ENCODE measurements at places on chromosomes 13 and 19.

- H3K4me1 ChIP-seq = no peaks in the 10 kb centered on the region
- no peaks in the 10 kb centered on the region for H3K36me3 ChIP-seq
- H3K27ac ChIP-seq = no peak overlapping the region
- H3K27me3 ChIP-seq = peaks cover 20% of the 10 kb centered on the region
- DNase-seq = no peak
These were observed 58.3 kb upstream of the ZNF507 start for GRCh38 chr19:32287086-32287485.

GRCh38 chr19:13162724-13163608 is 12.8 kb downstream of the IER2 start:
- no peaks in the 10 kb centered on the region for H3K27me3 ChIP-seq
- peak; percentile 90 for DNase-seq
- peaks cover 75% of the 10 kb centered on the region for H3K4me1 ChIP-seq
- peak overlapping the region; percentile 67 for H3K27ac ChIP-seq
- H3K4me3 ChIP-seq = peak overlapping the region; percentile 89

DNA sequence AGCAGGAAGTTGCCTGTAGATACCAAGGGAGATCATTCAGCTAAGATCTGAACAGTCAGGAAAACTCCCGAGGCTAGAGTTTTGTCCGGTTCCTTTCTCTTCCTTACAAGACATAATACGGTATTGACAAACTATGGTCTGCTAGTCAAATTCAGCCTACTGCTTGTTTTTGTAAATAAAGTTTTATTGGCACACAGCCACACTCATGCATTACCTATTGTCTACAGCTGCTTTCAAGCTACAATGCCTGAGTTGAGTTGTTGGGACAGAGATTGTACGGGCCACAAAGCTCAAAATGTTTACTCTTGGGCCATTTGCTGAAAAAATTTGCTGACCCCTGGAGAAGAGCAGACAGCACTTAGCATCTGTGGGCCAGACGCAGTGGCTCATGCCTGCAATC is 2.5 kb downstream of the SLC1A6 start:
- H3K27me3 ChIP-seq = peaks cover 45% of the 10 kb centered on the region
- H3K36me3 ChIP-seq = no peaks in the 10 kb centered on the region
- peaks cover 5% of the 10 kb centered on the region for H3K4me1 ChIP-seq
- no peak for DNase-seq
- H3K27ac ChIP-seq = no peak overlapping the region

- no peak overlapping the region for H3K4me3 ChIP-seq
- DNase-seq = no peak
- peaks cover 4% of the 10 kb centered on the region for H3K36me3 ChIP-seq
- H3K27ac ChIP-seq = no peak overlapping the region
- H3K27me3 ChIP-seq = no peaks in the 10 kb centered on the region
These were observed 24.6 kb downstream of the FLT1 start for GRCh38 chr13:28470296-28470695.

DNA sequence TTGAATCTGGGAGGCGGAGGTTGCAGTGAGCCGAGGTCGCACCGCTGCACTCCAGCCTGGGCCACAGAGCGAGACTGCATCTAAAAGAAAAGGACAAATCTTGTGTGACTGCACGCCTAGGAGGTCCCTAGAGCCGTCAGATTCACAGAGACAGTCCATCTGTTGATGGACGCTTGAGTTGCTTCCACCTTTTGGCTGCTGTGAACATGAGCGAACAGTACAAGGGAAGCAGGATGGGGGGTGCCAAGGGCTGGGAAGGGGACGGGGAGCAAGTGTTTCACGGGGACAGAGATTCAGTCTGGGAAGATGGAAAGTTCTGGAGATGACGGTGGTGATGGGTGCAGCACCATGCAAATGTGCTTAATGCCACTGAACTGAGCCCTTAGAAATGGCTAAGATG is 78.7 kb downstream of the GNG7 start:
- H3K4me1 ChIP-seq = peaks cover 60% of the 10 kb centered on the region
- peaks cover 5% of the 10 kb centered on the region for H3K36me3 ChIP-seq
- no peak overlapping the region for H3K4me3 ChIP-seq
- no peak for DNase-seq
- H3K27ac ChIP-seq = no peak overlapping the region

- H3K27me3 ChIP-seq = peaks cover 53% of the 10 kb centered on the region
- peaks cover 12% of the 10 kb centered on the region for H3K36me3 ChIP-seq
- H3K4me1 ChIP-seq = peaks cover 16% of the 10 kb centered on the region
- DNase-seq = no peak
- H3K4me3 ChIP-seq = no peak overlapping the region
These were observed 1.1 kb upstream of the TTYH1 start for GRCh38 chr19:54414156-54414555.

GRCh38 chr13:91647361-91647990 is 249.1 kb downstream of the GPC5 start:
- H3K36me3 ChIP-seq = no peaks in the 10 kb centered on the region
- no peak for DNase-seq
- no peaks in the 10 kb centered on the region for H3K4me1 ChIP-seq
- H3K27me3 ChIP-seq = no peaks in the 10 kb centered on the region
- no peak overlapping the region for H3K4me3 ChIP-seq

GRCh38 chr13:42614436-42615035 is 40.6 kb downstream of the TNFSF11 start:
- peaks cover 4% of the 10 kb centered on the region for H3K4me1 ChIP-seq
- no peak overlapping the region for H3K27ac ChIP-seq
- no peaks in the 10 kb centered on the region for H3K36me3 ChIP-seq
- DNase-seq = no peak
- no peaks in the 10 kb centered on the region for H3K27me3 ChIP-seq

- no peaks in the 10 kb centered on the region for H3K4me1 ChIP-seq
- H3K4me3 ChIP-seq = no peak overlapping the region
- DNase-seq = no peak
These were observed 93.1 kb downstream of the PCDH17 start for GRCh38 chr13:57724486-57725272.

DNA sequence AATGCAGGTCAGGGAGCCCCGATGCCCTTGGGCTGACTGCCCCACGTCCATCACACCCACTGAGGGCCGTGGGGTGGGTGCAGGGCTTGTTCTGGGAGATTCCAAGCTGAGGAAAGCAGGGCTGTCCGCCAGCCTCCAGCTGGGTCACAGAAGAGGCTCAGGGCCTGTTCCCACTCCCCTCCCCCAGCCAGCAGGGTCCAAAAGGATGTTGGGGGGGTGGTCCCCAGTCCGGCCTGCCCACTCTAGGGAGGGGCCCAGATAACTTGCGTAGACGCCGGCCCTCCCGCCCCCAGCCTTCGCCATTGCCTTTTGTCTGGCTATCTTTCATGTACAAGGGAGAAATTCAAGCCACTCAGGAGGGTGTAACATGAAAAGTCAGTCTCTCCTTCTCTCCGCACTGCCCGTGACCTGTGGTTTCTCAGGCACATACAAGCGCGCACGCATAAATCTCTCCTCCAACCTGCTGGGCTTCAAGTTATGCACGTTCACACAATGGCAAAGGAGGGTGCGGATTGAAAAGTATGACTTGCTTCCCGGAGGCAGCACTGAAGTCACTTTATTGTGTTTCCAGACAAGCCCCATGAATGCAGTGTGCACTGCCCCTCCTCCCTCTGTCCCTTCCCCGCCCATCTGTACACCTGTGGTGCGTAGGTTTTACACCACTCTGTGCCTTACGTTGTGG is 20.2 kb downstream of the CARM1 start:
- no peaks in the 10 kb centered on the region for H3K36me3 ChIP-seq
- peaks cover 7% of the 10 kb centered on the region for H3K4me1 ChIP-seq
- H3K27me3 ChIP-seq = no peaks in the 10 kb centered on the region
- DNase-seq = no peak
- no peak overlapping the region for H3K27ac ChIP-seq

DNA sequence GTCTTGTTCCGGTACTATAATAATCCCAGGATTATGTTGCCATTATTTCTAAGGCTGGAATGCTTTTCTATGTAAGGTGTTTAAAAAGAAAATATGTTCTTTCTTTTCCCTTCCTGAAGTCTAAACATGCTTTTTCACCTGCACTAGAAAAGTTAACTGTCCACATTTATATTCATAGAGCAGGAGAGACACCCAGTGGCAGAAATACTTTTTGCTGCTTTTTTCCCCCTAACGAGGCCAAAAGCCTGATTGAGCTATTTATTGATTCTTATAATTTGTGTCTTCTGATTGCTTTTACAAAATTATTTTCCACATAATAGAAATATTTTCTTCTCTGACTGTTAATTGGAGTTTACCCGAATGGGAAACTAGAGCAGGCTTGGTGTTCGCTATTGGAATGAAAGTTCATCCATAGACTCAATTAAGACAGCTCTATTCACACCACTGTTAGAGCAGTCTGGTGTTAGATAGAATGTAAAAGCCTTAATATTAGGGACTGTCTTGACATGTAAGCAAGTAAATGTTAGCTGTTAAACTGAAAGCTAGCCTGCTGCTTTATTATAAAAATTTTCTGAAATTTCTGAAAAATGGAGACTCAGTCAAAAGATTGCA is 15.8 kb downstream of the GPR180 start:
- no peaks in the 10 kb centered on the region for H3K27me3 ChIP-seq
- H3K4me3 ChIP-seq = no peak overlapping the region
- peaks cover 12% of the 10 kb centered on the region for H3K36me3 ChIP-seq
- no peak overlapping the region for H3K27ac ChIP-seq
- H3K4me1 ChIP-seq = peaks cover 6% of the 10 kb centered on the region

GRCh38 chr13:86087244-86087643 is 288.0 kb upstream of the SLITRK6 start:
- H3K4me1 ChIP-seq = no peaks in the 10 kb centered on the region
- H3K4me3 ChIP-seq = no peak overlapping the region
- no peak for DNase-seq
- no peak overlapping the region for H3K27ac ChIP-seq
- no peaks in the 10 kb centered on the region for H3K36me3 ChIP-seq

DNA sequence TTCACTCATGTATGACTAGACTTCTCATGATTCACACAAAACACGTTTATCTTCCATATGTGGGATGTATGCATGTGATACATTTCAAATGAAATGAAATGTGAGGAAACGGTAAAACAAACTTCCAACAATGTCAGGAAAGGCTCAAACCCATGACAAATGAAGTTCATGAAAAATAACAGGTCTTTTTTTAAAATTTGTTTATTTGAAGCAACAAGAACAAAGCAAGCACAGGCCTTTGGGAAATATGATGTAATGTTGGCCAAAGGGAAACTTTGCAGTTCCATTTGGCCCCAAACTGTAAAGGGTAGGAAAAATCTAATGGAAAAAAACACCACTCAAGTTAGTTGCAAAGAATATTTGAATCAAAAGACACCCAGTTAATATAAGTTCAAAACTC is 463.8 kb upstream of the ARGLU1 start:
- H3K4me3 ChIP-seq = no peak overlapping the region
- no peak for DNase-seq
- H3K36me3 ChIP-seq = no peaks in the 10 kb centered on the region
- H3K27ac ChIP-seq = no peak overlapping the region
- no peaks in the 10 kb centered on the region for H3K4me1 ChIP-seq
- H3K27me3 ChIP-seq = no peaks in the 10 kb centered on the region

DNA sequence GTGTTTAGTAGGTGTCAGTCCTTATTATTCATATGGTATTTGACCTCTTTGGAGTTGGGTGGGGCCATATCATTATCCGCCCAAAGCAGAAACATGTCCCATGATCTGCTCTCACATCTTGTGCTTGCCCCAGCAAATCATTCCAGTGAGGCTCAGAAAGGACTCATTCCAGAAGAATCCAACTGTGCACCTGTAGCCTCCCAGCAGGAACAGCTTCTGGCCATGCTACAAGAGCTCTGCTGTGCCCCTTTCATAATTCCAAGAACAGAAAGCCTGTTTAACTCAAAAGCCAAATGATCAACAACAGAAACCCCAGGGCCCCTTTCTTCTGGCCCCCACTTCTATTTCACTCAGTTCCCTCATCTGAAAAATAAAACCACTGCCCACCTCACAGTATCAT is 673.1 kb downstream of the DIAPH3 start:
- no peak overlapping the region for H3K27ac ChIP-seq
- no peaks in the 10 kb centered on the region for H3K36me3 ChIP-seq
- no peak for DNase-seq

- peaks cover 6% of the 10 kb centered on the region for H3K36me3 ChIP-seq
- H3K27me3 ChIP-seq = no peaks in the 10 kb centered on the region
- no peaks in the 10 kb centered on the region for H3K4me1 ChIP-seq
- no peak overlapping the region for H3K27ac ChIP-seq
These were observed 28.7 kb downstream of the CAPN12 start for GRCh38 chr19:38715555-38715954.

DNA sequence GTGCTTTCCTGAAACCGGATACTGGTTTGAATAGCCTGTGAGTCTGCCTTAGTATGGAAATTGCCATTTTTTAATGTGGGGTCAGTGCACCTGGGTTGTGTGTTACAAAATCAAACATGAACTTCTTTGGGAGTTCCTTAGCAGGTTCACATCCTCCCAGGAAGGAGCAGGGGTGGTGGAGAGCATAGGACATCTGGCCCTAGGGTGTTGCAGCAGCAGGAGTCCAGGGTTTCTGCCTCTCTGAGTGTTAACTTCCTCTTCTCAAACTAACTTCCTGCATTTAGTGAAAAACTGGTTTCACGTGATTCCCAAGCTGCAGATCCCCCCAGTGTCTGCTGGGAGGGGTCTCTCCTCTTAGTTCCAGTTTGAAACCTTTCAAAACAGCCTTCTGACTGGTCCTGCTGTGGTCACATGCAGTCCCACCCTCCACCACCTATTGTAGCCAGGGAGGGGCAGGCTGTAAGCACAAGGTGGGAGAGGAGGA is 7.2 kb downstream of the RNASEH2B start:
- peak overlapping the region; percentile 58 for H3K4me3 ChIP-seq
- H3K36me3 ChIP-seq = peaks cover under 1% of the 10 kb centered on the region
- peak overlapping the region; percentile 92 for H3K27ac ChIP-seq
- H3K27me3 ChIP-seq = no peaks in the 10 kb centered on the region
- DNase-seq = no peak

GRCh38 chr13:73922493-73923393 is 211.5 kb downstream of the KLF12 start:
- H3K27me3 ChIP-seq = no peaks in the 10 kb centered on the region
- H3K36me3 ChIP-seq = no peaks in the 10 kb centered on the region
- peaks cover 80% of the 10 kb centered on the region for H3K4me1 ChIP-seq
- DNase-seq = no peak

DNA sequence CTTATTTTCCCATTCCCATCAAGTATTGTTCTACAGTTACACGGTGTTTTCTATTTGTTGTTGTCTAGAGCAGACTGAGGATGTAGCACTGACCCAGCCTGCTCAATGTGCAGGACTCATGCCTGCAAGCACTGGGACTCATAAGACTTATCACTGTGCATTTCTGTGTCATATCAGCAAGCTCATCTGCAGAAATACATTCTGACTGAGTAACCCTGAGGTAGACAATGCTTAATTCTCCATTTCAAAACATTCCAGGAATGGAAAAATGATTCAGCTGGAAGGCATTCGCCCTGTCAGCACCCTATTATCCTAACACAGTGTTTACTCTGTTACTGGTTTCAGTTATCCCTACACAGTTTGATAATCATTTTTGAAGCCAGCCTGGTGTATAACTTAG is 2506.4 kb downstream of the PCDH9 start:
- no peak overlapping the region for H3K27ac ChIP-seq
- H3K4me1 ChIP-seq = no peaks in the 10 kb centered on the region
- peaks cover 1% of the 10 kb centered on the region for H3K36me3 ChIP-seq
- no peak overlapping the region for H3K4me3 ChIP-seq
- no peak for DNase-seq

Data from activated T-cell treated with anti-CD3 and anti-CD28 coated beads, Interleukin-2, amount 50 U/mL, for 72 hours (primary cell).